ENCODE measurements at places on chromosomes 7 and 10. TPM values are rescaled to one million over a fixed set of nuclear protein-coding genes. Genes with fewer than 3 reads are reported as not detected.

Gene OPN4
- total RNA-seq = not detected

Gene CUZD1
- total RNA-seq = 3.4 TPM

Gene ARHGAP21
- 26.1 TPM for total RNA-seq

Gene LRRD1
- total RNA-seq = not detected

Gene GRM8
- not detected for total RNA-seq

DNA sequence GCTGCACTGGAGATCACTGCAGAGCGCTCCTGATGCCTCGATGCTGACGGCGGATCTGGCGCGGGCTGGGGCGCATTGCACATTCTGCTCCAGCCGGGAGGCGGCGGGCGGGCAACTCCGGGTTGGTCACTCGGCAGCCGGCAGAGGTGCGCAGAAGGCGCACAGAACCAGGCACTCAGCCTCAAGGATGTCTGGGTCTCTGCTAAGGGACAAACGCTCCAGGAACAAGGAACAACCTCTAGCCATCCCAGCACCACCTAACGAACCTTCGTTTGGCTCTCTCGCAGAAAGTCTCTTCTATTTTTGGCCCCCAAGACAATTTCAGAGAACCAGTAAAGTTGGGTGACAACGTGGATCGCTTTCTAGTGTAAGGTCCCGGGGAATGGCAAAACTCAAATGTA, 254.6 kb downstream of the OTUD1 start:
- H3K36me3 ChIP-seq = no peaks in the 10 kb centered on the region
- no peaks in the 10 kb centered on the region for H3K4me1 ChIP-seq
- H3K27ac ChIP-seq = no peak overlapping the region
- DNase-seq = peak; percentile 9
- peaks cover 66% of the 10 kb centered on the region for H3K27me3 ChIP-seq

DNA sequence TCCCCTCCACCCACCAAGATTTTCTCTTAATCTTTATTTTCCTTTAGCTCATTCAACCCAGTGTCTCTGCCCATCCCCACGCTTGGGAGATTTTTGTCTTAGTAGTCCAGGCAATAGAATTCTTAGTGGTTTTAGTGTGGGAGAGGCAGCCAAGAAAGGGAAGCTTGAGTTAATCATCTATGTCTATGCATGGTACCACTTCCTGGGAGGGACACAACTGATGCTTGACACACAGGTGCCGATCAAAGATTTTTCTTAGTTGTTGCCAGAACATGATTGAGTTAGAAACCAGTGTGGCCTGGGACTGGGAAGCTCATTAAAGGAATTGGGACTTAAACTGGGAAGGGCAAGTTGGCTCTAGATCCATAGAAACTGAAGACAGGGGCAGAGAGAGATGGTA, 3.1 kb downstream of the STRA8 start:
- no peak for DNase-seq
- no peaks in the 10 kb centered on the region for H3K27me3 ChIP-seq
- no peaks in the 10 kb centered on the region for H3K36me3 ChIP-seq
- H3K4me1 ChIP-seq = peaks cover 9% of the 10 kb centered on the region
- H3K4me3 ChIP-seq = no peak overlapping the region
- no peak overlapping the region for H3K27ac ChIP-seq

DNA sequence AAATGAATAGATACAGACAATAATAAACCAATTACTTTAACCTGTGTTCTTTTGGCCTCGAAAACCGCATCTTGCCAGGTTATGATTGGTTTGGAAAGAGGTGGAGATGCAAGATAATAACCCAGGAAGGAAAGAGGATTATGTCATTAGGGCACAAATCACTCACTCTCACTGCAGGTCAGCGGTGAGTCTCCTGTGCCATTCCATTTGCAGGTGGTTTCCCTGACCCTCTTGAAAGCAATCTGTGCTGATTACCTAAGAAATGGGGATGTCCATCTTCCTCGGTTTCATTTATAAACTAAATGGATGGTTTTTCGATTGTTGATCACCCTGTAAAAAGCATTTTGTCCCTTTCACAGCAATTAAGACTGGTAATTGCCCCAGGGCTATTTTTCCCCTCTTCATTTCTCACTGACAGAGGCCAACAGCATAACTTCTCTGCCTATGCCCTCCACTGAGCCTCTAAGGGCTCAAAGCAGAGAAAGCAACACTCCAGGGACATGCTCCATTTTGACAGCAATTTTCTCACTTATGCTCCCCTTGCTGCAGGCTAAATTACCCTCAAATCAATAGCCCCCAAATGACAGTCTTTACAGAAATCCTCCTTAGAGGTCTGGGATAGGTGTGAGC, 257.5 kb downstream of the IPMK start:
- DNase-seq = no peak
- no peaks in the 10 kb centered on the region for H3K27me3 ChIP-seq
- no peaks in the 10 kb centered on the region for H3K4me1 ChIP-seq
- no peak overlapping the region for H3K4me3 ChIP-seq
- H3K36me3 ChIP-seq = no peaks in the 10 kb centered on the region
- no peak overlapping the region for H3K27ac ChIP-seq

DNA sequence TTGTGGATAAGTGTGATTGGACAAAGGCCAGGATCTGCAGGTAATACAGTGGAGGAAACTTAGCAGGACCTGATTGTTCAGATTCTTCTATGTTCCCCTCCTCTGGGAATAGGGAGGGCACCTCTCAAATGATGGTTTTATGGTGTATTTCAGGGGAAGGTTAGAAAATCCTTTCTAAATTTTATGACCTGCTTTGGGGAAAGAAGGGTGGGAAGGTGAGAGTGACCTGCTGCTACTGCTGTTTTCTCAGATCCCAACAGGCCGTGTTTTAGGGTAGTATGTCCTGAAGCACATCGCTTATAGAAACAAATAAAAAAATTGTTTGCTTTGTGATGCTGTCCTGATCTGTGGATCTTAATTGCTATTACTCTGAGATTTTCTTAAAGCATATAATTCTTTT, 404.1 kb upstream of the GALNT17 start:
- DNase-seq = no peak
- no peak overlapping the region for H3K27ac ChIP-seq
- H3K27me3 ChIP-seq = no peaks in the 10 kb centered on the region
- no peaks in the 10 kb centered on the region for H3K36me3 ChIP-seq

DNA sequence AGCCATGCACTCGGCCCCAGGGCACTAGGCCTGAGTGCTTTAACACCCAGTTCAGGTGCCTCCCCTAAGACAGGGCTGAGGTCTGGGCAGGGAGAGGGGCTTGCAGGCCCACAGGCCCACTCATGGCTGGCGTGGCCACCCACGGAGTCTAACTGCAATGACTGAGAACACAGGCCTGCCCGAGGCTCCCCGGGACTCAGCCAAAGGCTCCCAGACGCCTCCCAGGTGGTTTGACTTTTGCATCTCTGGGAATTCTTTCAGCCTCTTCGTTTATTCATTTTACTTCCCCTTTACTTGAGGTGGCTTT, 37.3 kb downstream of the PTPRN2 start:
- no peak overlapping the region for H3K27ac ChIP-seq
- no peaks in the 10 kb centered on the region for H3K4me1 ChIP-seq
- H3K27me3 ChIP-seq = no peaks in the 10 kb centered on the region
- H3K36me3 ChIP-seq = no peaks in the 10 kb centered on the region
- no peak for DNase-seq

DNA sequence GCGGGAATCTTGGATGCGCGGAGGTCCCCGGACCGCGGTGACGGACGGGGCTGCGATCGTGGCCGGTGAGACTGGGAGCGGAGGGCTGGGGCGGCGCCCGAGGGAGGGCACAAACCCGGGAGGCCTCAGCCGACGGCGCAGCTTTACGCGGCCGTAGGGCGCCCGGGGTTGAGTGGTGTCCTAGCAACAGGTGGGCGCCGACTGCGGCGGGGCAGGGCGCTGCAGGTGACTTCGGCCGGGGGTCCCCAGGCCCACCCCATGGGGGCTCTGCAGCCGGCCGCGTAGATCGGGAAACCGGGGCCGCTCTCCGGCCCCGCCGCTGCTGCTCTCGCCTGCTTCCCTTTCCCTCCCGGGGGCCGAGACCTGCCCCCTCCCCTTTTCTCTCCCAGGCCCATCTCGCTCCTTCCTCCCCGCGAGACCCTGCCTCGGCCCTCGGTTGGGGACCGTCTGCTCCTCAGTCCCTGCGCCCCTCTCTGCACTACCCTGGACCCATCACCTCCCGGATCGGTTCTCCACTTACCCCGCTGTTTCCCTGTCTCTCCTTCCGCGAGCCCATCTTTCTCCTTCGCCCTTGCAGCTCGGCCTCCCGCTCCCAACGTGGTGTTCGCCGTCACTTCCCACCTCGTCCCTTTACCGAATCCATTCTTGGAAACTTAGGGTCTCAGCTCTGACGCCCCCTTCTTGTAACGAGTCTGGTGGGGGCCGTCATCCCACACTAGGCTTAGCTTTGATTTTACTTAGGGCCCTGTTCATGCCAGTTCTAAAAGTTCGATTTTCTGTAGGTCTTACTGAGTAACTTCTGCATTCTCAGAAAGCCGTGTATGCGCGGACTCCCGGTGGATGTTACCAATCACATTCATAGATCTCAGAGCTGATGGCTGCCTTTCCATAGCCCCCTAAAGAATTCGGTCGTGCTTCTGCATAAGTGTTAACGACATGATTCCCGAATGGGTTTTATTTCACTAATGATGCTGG, 18.5 kb upstream of the ACBD5 start:
- H3K4me1 ChIP-seq = peaks cover 26% of the 10 kb centered on the region
- DNase-seq = no peak
- H3K36me3 ChIP-seq = peaks cover 14% of the 10 kb centered on the region
- peak overlapping the region; percentile 74 for H3K4me3 ChIP-seq
- peaks cover 62% of the 10 kb centered on the region for H3K27me3 ChIP-seq

DNA sequence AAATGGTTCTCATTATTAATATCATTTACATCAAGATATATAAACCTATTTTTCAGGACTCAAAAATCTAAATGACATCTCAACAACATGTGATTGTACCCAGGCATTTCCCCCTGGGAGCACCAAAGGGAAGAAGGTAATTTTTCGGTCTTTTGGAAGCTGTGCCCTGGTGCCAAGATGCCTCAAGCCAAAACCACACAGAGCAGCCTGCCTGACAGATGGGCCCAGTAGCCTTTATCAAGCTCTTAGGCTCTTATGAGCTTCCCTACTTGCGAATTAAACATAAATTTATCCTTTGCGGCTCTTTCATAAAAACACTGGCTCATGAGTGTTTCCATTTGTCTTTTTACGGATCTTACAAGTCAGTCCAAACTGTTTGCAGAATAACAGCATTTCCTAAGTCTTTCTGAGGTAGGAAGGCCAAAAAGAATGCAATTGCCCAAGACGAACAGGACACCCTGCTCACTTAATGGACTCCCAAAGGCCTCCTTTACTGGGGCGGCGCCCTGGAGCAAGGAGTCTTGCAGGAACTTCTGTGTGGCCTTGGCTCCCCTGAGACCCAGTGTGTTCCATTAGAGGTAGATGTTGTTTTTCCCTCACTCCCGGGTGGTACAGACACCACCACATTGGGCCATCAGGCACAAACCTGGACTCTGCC, 4.1 kb upstream of the RASSF4 start:
- DNase-seq = no peak
- no peak overlapping the region for H3K4me3 ChIP-seq
- no peak overlapping the region for H3K27ac ChIP-seq
- no peaks in the 10 kb centered on the region for H3K27me3 ChIP-seq

Measured in activated CD4-positive, alpha-beta T cell treated with anti-CD3 and anti-CD28 coated beads, Interleukin-2, amount 10 ng/mL, durations not matched to agents 7 days and 5 days (primary cell).